Breast epithelium (tissue), 4 donors: ENCODE measurements at places on chromosomes 12 and 14.
A peak's percentile ranks its signal among the peaks of the same experiment; 100 is the strongest.

DNA sequence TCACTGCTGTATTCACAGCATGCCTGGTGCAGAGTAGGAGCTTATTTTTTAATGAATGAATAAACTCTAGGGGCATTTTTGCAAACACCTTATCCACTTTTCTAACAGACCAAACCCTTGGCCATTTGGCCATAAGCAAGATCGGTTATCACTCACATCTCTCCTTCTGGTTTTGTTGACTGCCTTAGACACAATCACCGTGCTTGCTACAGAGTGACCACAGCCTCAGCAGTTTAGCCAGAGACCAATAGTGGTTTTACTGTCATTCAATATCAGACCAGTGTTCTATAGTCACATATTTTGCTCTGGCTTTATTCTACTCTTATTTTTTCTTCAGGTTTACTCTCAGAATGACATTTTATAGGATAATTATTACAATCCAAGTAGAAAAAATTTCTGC is 2.2 kb downstream of the KLRB1 start:
- DNase-seq: no peak
- H3K27ac ChIP-seq: no peak overlapping the region
- no peaks in the 10 kb centered on the region for H3K4me1 ChIP-seq
- H3K36me3 ChIP-seq: no peaks in the 10 kb centered on the region
- no peaks in the 10 kb centered on the region for H3K27me3 ChIP-seq
- H3K4me3 ChIP-seq: no peak overlapping the region

GRCh38 chr12:96698521-96698920 is 208.5 kb upstream of the NEDD1 start:
- DNase-seq: no peak
- no peaks in the 10 kb centered on the region for H3K4me1 ChIP-seq
- H3K27ac ChIP-seq: no peak overlapping the region
- H3K36me3 ChIP-seq: no peaks in the 10 kb centered on the region
- H3K4me3 ChIP-seq: no peak overlapping the region
- H3K27me3 ChIP-seq: no peaks in the 10 kb centered on the region

- H3K4me1 ChIP-seq: no peaks in the 10 kb centered on the region
- no peaks in the 10 kb centered on the region for H3K27me3 ChIP-seq
- no peak for DNase-seq
These were observed 5.2 kb upstream of the HSP90B1 start for GRCh38 chr12:103924761-103925641.

DNA sequence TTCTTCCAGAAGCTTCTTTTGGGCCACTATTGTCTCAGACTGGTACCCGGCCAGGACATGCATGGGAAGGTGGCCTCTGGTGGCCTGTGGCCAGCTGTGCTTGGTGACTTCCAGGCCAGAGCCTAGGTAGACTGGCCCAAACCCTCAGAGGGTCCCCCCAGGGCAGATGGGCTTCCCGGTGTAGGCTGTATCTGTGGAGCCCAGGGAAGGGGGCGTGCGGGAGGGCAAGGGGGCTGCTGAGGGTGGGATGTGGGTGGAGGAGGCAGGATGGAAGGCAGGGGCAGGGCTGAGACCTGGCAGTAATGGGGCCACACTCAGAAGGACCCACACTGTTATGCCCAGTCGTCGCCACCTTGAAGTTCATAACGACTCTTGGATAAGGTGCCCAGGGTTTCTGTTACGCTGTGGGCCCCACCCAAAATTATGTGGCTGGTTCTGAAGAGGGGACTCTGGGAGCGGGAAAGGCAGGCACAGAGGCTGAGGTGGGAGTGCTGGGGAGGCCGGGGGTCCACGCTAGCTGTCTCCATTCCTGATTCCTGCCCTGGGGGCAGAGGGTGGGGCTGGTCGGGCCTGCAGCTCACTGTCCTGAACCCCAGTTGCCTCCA is 52.1 kb downstream of the KIF26A start:
- H3K27ac ChIP-seq: no peak overlapping the region
- H3K4me1 ChIP-seq: no peaks in the 10 kb centered on the region
- no peaks in the 10 kb centered on the region for H3K36me3 ChIP-seq
- H3K4me3 ChIP-seq: no peak overlapping the region
- H3K27me3 ChIP-seq: no peaks in the 10 kb centered on the region

DNA sequence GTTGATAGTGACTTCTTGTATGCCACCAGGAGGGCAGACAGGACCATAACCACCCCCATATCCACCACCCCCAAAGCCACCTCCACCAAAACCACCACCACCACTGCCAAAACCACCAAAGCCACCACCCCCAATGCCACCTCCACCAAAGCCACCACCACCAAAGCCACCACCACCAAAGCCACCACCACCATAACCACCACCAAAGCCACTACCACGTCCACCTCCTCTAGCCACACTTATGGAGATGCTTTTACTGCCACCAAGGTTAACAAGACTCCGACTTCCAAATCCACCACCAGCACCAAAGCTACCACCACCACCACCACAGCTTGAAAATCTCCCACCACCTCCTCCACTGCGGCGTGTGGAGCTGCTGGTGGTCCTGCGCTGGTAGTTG is 332 bp downstream of the KRT1 start:
- H3K4me3 ChIP-seq: no peak overlapping the region
- H3K36me3 ChIP-seq: no peaks in the 10 kb centered on the region
- no peaks in the 10 kb centered on the region for H3K4me1 ChIP-seq
- H3K27me3 ChIP-seq: no peaks in the 10 kb centered on the region
- no peak for DNase-seq
- H3K27ac ChIP-seq: no peak overlapping the region

GRCh38 chr14:86153480-86153879 is 623.5 kb downstream of the FLRT2 start:
- H3K36me3 ChIP-seq: no peaks in the 10 kb centered on the region
- no peaks in the 10 kb centered on the region for H3K4me1 ChIP-seq
- H3K27me3 ChIP-seq: no peaks in the 10 kb centered on the region
- DNase-seq: no peak
- no peak overlapping the region for H3K27ac ChIP-seq

- no peak overlapping the region for H3K4me3 ChIP-seq
- no peaks in the 10 kb centered on the region for H3K27me3 ChIP-seq
- H3K36me3 ChIP-seq: no peaks in the 10 kb centered on the region
- no peaks in the 10 kb centered on the region for H3K4me1 ChIP-seq
- no peak overlapping the region for H3K27ac ChIP-seq
These were observed 1084.3 kb downstream of the TMEM121 start for GRCh38 chr14:106610691-106611090.

- H3K4me1 ChIP-seq: no peaks in the 10 kb centered on the region
- H3K27me3 ChIP-seq: no peaks in the 10 kb centered on the region
- no peak overlapping the region for H3K4me3 ChIP-seq
- H3K36me3 ChIP-seq: no peaks in the 10 kb centered on the region
- no peak for DNase-seq
- H3K27ac ChIP-seq: no peak overlapping the region
These were observed 30.5 kb upstream of the LMNTD1 start for GRCh38 chr12:25583545-25583944.

DNA sequence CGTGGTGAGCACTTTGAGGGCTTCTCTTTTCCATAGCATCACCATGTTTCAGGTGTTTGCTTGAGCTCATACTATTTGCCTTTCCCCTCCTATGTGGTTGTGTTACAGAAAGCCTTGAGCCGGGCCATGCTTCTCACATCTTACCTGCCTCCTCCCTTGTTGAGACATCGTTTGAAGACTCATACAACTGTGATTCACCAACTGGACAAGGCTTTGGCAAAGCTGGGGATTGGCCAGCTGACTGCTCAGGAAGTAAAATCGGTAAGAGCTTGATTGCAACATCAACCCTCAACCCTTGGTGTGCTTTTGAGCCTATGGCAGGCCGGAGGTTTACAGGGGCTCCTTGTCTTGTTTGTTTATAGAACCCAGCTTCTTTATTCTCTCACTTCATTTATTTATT is 8.1 kb downstream of the LETMD1 start:
- H3K4me1 ChIP-seq: no peaks in the 10 kb centered on the region
- DNase-seq: no peak
- H3K27me3 ChIP-seq: no peaks in the 10 kb centered on the region
- H3K4me3 ChIP-seq: no peak overlapping the region
- H3K36me3 ChIP-seq: peaks cover 3% of the 10 kb centered on the region
- no peak overlapping the region for H3K27ac ChIP-seq

- no peaks in the 10 kb centered on the region for H3K27me3 ChIP-seq
- no peaks in the 10 kb centered on the region for H3K36me3 ChIP-seq
- H3K27ac ChIP-seq: no peak overlapping the region
- DNase-seq: no peak
- no peaks in the 10 kb centered on the region for H3K4me1 ChIP-seq
These were observed 35.7 kb downstream of the DCAF5 start for GRCh38 chr14:69117020-69117767.

DNA sequence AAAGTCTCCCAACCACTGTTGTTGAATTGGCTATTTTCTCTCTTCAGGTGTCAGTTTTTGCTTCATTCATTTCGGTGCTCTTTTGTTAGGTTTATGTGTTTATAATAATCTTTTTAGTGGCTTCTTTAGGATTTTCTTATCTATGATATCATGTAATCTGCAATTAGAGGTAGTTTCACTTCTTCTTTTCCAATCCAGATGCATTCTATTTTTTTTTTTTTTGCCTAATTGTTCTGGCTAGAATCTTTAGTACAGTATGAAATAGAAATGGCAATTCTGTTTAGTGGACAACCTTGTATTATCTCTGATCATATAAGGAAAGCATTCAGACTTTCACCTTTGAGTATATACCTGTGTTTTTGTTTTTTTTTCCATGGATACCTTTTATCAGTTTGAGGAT is 17.4 kb downstream of the CNOT2 start:
- DNase-seq: no peak
- H3K27me3 ChIP-seq: no peaks in the 10 kb centered on the region
- H3K4me3 ChIP-seq: no peak overlapping the region

GRCh38 chr12:19000836-19001235 is 128.7 kb upstream of the PLEKHA5 start:
- no peak for DNase-seq
- H3K27ac ChIP-seq: no peak overlapping the region
- H3K4me1 ChIP-seq: no peaks in the 10 kb centered on the region

DNA sequence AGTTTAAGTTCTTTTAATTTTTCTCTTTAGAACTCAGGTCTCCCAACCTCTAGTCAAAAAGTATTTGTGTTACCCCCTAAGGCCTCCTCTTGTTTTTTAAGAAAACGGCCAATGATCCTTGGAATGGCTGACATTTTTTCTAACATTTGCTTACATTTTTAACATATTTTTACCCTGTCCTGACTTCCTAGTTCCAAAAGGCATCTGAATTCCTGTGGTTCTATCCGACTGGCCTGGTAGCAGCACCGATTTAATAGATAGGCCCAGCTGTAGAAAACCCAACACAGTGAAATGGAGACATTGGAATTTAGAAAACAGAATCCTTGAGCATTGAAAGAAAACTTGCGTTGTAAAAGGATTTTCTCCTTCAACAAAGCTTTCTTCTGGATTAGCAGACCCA is 134.7 kb upstream of the GSC start:
- H3K4me3 ChIP-seq: no peak overlapping the region
- H3K36me3 ChIP-seq: no peaks in the 10 kb centered on the region
- DNase-seq: no peak
- peak overlapping the region; percentile 35 for H3K27ac ChIP-seq

- no peaks in the 10 kb centered on the region for H3K4me1 ChIP-seq
- DNase-seq: no peak
- H3K27ac ChIP-seq: no peak overlapping the region
- H3K36me3 ChIP-seq: no peaks in the 10 kb centered on the region
- H3K27me3 ChIP-seq: no peaks in the 10 kb centered on the region
- no peak overlapping the region for H3K4me3 ChIP-seq
These were observed 152.1 kb downstream of the GLT1D1 start for GRCh38 chr12:129005416-129005815.

DNA sequence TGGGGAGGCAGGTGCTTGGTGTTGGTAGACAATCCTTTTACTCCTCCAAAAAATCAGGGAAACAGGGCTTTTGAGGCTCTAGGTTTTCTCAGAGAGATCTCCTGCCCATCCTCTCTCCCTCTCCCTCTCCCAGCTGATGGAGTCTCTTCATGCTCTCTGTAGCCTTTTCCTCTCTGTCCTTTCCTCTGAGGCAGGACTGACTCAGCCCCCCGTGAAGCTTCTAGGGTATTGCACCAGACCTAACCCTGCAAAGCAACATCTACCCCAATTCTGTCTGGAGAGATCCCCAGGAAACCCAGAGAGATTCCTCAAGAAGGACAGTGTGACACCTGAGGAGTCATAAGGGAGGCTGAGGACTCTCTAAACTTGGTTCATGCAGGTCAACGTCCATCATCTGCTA is 66.4 kb downstream of the CRACR2A start:
- H3K4me1 ChIP-seq: no peaks in the 10 kb centered on the region
- H3K4me3 ChIP-seq: no peak overlapping the region
- no peak for DNase-seq

GRCh38 chr14:98959410-98959809 is 312.6 kb downstream of the BCL11B start:
- no peaks in the 10 kb centered on the region for H3K27me3 ChIP-seq
- no peak overlapping the region for H3K4me3 ChIP-seq
- no peaks in the 10 kb centered on the region for H3K36me3 ChIP-seq
- no peak overlapping the region for H3K27ac ChIP-seq
- no peak for DNase-seq

- DNase-seq: peak; percentile 28
- no peaks in the 10 kb centered on the region for H3K4me1 ChIP-seq
- H3K4me3 ChIP-seq: no peak overlapping the region
These were observed 13.4 kb downstream of the ASB2 start for GRCh38 chr14:93962701-93963601.

GRCh38 chr12:49706351-49707127 is 666 bp downstream of the FMNL3 start:
- no peaks in the 10 kb centered on the region for H3K4me1 ChIP-seq
- H3K27me3 ChIP-seq: no peaks in the 10 kb centered on the region
- H3K4me3 ChIP-seq: peak overlapping the region; percentile 73

- H3K27ac ChIP-seq: peak overlapping the region; percentile 65
- no peak overlapping the region for H3K4me3 ChIP-seq
- H3K27me3 ChIP-seq: no peaks in the 10 kb centered on the region
- DNase-seq: no peak
These were observed 101.9 kb downstream of the DACT1 start for GRCh38 chr14:58739674-58740073.

DNA sequence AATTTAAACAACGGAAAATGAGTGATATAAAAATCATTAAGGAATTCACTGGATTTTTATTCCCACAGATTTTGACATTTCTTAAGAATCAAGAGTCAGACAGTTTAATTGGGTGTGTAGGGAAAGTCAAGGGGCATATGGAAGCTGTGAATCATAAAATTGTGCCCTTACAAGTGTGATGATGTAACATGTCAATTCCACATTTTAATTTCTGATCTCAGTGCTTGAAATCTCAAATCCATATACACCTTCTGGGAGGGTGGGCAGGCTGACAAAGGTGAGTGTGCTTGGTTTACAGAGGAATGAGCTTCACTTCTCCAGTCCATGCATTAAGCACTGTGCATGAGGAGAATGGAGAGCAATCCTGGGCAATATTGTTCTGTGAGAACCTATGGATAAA is 1.0 kb upstream of the KRT6A start:
- H3K27me3 ChIP-seq: no peaks in the 10 kb centered on the region
- no peak for DNase-seq
- peaks cover 28% of the 10 kb centered on the region for H3K4me1 ChIP-seq
- no peak overlapping the region for H3K4me3 ChIP-seq
- peak overlapping the region; percentile 84 for H3K27ac ChIP-seq
- H3K36me3 ChIP-seq: no peaks in the 10 kb centered on the region

GRCh38 chr12:4274396-4275015 is 944 bp downstream of the CCND2 start:
- H3K36me3 ChIP-seq: no peaks in the 10 kb centered on the region
- H3K4me1 ChIP-seq: no peaks in the 10 kb centered on the region
- no peak for DNase-seq
- peak overlapping the region; percentile 85 for H3K27ac ChIP-seq
